ENCODE measurements at places on chromosomes 3 and 15.

DNA sequence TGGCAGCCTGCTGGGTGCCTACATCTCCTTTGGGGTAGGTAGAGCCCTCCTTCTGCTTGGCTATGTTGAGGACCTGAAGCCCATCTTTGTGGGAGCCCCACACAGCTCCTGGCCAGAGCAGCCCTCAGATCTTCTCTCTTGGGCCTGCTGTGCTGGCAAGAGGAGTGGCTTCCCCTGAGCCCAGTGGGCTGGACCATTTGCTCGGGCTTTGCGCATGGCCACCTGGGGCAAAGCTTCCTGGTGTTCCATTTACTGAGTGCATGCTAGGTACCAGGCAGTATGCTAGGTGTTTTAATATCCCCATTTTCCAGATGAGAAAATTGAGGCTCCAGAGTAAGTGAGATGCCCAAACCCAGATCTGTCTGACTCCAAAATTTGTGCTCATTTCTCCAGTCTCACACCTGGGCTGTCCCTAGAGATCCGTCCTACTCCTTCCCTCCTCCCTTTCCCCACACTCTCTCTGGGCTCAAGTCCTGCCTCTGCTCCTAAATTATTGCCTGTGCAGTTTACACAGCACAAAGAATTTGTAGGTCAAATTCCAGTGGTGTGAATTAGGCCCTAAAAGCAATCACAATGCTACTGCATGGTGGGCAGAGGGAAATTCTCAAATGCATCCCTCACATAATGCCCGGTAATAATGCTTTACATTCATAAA lies 39.7 kb downstream of the SLC28A1 start:
- no peak for DNase-seq

- no peak for DNase-seq
These were observed 21.4 kb upstream of the PPARG start for GRCh38 chr3:12267376-12268030.

GRCh38 chr3:121663171-121663847 lies 2.6 kb upstream of the HCLS1 start:
- DNase-seq: no peak

DNA sequence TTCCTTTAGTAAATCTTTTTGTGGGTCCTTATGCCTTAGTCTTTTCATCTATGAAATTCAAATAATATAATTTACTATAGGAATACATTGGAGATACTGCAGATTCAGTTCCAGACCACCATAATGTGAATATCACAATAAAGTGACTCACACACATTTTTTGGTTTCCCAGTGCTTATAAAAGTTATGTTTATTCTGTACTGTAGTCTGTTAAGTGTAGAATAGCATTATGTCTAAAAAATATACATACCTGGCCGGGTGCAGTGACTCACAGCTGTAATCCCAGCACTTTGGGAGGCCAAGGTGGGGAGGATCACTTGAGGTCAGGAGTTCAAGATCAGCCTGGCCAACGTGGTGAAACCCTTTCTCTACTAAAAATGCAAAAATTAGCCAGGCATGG lies 53.9 kb upstream of the PAQR5 start:
- no peak for DNase-seq

GRCh38 chr15:33256874-33257273 lies 53.9 kb upstream of the RYR3 start:
- DNase-seq: no peak

GRCh38 chr3:108455212-108455705 lies 55.1 kb downstream of the MYH15 start:
- no peak for DNase-seq

- DNase-seq: peak; percentile 69
These were observed 64.0 kb upstream of the C15orf61 start for GRCh38 chr15:67456677-67457529.

- no peak for DNase-seq
These were observed 6.6 kb downstream of the ARRDC4 start for GRCh38 chr15:97966924-97967620.

GRCh38 chr15:23846218-23846617 lies 159.1 kb upstream of the NDN start:
- no peak for DNase-seq

- no peak for DNase-seq
These were observed 27.8 kb downstream of the FAM43A start for GRCh38 chr3:194713299-194714136.

DNA sequence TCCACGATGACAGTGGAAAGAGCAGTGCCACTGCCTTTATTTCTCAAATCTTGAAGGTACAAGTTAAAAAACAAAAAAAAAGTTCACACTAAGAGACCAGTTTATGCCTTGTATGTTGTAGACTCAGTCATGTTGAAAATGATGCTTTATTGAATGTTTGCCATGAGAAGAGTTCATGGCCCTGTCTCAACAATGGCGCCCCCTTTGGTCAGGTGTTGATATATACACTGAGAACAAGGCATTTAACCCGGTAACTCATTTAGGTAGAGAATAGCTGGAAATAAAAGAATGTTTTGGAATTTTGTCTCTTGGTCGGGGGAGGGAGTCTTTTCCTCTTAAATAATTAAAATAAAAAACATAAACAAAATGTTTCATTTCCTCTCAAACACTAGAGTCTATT lies 145.6 kb upstream of the SLC2A2 start:
- DNase-seq: no peak

DNA sequence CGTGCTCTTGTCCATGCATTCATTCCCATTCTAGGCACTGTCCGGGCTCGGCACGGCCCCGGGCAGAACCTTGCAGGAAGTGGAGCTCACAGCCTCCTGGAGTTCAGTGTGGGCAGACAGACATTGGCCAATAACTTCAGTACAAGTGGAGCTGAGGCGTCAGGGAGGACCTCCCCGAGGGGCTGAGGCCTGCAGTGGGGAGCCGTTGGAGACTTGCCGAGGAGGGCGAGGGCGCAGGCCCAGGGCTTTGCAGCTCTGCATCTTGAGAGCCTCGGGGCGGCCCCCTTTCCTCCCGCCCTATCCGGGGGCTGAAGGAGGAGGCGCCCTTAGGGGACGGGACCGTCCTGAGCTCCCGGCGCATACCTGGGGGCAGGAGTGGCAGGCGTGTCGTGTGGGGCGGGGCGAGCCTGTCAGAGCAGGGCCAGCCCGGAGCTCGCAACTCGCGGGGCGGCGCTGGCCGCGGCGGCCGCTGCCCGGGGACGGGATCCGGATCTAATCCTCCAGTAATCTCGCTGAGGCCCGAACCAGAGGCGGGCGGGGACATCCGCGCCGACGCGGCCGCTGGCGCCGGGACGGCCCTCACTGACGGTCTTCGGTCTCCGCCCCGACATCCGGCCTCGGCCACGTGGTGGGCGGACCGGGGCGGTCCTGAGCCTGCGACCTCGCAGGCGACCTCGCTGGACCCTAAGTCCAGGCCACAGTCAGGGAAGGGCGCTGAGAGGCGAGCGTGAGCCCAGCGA lies at the start of gene ACY1:
ACY1 (plus strand) TSS at position 698 of the 740 bp plus-strand sequence. CDS start 530 bp downstream, outside the sequence.
- no peak for DNase-seq

GRCh38 chr3:131282379-131282778 lies 99.2 kb upstream of the NUDT16 start:
- no peak for DNase-seq

DNA sequence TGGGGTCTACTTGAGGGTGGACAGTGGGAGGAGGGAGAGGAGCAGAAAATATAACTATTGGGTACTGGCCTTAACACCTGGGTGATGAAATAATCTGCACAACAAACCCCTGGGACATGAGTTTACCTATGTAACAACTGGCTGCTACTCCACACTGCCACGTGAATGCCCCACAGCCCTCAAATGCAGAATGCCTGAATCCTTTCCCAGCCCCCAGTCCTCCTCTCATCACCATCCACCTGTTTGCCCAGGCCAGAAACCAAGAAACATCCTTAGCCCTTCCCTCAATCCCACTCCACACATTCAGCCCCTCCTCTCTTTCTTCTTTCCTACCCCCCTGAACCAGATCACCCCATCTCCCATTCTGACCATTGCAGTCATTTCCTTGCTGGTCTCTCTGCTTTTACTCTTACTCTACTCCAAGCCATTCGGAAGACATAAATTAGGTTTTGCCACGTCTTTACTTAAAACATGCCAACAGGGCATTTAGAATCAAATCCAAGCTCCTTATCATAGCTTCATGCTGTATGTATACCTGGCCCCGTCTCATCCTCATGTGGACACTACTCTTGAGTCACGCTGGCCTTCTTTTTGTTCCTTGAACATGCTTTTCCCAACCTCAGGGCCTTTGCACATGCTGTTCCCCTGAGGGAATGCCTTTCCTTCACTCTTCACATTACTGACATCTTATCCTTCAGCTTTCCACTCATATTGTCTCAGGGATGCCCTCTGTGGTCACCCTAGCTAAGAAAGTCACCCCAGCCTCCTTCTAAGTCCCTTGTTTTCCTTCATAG lies 137.5 kb upstream of the ABHD17C start:
- no peak for DNase-seq

DNA sequence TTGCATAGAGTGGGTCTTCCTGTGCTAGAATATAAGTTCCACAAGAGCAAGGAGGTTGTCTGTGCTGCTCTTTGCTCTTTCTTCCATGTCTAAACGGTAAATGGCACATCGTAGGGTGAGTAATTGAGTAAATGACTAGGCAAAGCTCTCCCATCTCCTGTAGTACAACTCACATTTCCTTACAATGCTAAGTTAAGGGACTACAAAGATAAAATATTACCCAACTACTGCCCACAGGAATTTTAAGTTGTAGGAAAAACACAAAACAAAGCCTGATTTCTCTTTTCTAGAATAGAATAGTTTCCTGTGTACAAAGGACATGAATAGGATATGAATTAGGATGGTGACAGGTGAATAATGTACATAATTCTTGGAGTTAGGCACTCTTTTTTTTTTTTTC lies 19.9 kb upstream of the LRIG1 start:
- DNase-seq: no peak

Data from NCI-H1694 treated with DMSO at 0.1 percent for 48 hours (cell line).